ENCODE measurements at places on chromosomes 12 and 14.

- DNase-seq: no peak
These were observed 34.3 kb upstream of the PRB4 start for GRCh38 chr12:11344500-11344899.

DNA sequence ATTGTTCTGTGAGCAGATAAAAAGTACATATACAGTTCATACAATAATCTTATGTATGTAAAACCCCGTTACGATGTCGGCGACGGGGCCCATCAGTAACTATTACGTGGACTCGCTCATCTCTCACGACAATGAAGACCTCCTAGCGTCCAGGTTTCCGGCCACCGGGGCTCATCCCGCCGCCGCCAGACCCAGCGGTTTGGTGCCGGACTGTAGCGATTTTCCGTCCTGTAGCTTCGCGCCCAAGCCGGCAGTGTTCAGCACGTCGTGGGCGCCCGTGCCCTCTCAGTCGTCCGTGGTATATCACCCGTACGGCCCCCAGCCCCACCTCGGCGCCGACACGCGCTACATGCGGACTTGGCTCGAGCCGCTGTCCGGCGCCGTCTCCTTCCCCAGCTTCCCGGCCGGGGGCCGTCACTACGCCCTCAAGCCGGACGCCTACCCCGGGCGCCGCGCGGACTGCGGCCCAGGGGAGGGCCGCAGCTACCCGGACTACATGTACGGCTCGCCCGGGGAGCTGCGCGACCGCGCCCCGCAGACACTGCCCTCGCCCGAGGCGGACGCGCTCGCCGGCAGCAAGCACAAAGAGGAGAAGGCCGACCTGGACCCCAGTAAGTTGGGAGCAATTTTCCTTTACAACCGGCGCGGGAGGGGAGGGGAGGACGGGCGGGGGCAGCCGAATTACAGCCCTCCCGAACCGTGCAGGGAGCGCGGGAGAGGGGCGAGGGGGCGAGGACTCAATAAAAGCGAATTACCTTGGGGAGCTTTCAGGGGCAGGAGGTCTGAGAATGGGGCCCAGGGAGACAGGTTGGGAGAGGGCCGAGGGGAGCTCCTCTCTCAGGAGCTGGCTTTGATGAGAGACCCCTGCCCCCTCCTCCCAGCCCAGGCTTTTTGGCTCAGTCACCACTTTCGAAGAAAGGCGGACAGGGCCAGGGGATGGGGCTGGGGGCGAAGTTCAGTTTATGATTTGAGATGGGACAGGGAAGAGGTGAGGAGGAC is at the start of gene HOXC9:
TSS of gene HOXC9 (plus strand) at position 46 of the 999 bp plus-strand sequence. CDS start at position 74, 28 bp downstream.
- DNase-seq: no peak

DNA sequence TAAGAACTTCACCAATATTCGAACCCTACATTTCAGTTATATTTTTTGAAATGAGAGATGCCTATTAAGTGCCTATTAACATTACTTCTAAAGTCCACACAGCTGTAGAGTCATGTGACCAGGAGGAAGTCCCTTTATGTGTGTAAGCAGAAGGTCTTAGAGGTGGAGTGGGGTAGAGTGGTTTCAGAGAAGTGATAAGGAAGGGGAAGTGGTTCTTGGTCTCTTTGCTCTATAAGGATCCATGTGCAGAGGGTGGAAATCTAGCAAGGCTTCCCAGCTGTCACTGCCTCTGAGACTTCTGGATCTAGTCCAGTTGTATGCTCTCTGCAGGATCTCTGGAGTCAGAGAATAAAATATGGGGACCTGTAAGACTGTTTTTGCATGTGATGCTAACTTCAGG is 673.9 kb downstream of the FLRT2 start:
- DNase-seq: no peak

DNA sequence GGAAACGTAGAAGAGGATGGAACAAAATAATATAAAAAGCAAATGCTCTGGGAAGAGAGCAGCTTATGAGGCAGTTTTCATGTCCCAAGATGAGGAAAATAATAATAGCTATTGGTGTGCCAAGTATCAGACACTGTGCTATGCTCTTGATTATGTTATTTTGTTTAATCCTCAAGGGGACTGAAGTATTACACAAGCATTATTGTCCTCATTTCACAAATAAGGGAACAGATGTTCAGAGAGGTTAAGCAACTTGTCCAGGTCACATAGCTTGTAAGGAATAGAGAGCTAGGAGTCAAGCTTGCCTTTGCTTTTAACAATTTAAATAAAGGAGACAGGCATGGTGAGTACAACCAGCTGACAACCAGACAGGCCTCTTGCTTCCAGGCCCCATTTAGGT is 26.9 kb upstream of the LTBP2 start:
- DNase-seq: no peak

DNA sequence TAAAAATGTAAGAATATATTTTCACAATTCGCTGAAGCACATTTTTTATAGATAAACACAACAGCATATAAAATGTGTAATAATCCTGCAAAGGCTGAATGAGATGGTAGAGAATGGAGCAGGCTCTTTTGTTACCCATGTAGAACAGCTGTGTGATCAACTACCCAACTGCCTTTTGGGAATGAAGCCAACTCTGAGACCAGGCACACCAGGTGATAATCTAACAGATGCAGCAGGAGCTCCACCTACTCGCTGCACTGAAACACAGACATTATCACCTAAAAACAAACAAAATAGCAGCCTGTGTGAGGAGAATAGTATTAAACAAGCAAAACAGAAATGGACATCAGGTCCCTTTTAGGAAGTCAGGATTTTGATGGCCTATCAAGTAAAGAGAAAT is 183.3 kb downstream of the CCDC59 start:
- DNase-seq: no peak

DNA sequence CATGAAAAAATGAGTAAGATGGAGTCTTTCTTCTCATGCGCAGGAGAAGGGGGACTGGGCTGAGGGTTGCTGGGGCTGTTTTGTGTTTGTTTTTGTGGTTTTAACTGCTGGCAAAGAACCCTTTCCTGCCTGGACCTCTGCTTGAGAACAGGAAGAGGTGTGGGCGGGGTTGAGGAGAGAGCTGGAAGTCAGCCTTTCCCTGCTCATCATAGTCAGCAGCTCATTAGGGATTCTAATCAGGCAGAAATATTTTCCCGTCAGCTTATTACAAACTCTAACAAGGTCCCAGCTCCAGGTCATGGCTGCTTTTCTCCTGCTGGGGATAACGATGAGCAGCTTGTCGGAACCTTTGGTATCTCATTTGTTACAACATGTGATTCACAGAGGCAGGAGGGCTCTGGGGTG is 185.0 kb upstream of the NRXN3 start:
- no peak for DNase-seq
